ENCODE measurements at places on chromosomes 6 and 20. TPM values are rescaled to one million over a fixed set of nuclear protein-coding genes. Genes with fewer than 3 reads are reported as not detected.
A peak's percentile ranks its signal among the peaks of the same experiment; 100 is the strongest.

Gene HTR1B
- 0.57 TPM for total RNA-seq

DNA sequence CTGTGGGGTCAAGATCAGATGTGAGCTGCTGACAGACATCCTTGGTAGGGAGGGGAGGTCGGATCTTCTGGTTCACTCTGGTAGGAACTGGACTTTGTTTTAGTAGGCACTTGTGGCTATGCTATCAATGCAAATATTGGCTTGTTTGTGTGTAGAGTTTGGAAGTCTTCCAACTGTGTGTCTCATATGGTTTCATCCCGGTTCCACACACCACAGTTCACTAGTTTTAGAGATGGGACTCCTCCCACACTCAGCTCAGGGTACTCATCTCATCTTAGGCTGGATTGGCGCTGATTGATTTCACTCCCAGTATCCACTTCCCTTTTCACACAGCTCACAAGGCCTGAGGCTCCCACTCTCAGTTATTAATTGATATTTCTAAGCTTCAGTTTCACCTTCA is 161.3 kb downstream of the THBS2 start:
- H3K27ac ChIP-seq, result peak overlapping the region; percentile 64
- no peaks in the 10 kb centered on the region for H3K27me3 ChIP-seq
- no peak for DNase-seq
- peaks cover 62% of the 10 kb centered on the region for H3K4me1 ChIP-seq
- no peak overlapping the region for H3K4me3 ChIP-seq
- H3K36me3 ChIP-seq, result peaks cover 15% of the 10 kb centered on the region

Gene ABHD16B
- not detected for total RNA-seq

Gene STK38
- 65.1 TPM for total RNA-seq

GRCh38 chr20:56628015-56628872 is 862 bp upstream of the TFAP2C start:
- no peak overlapping the region for H3K27ac ChIP-seq
- peaks cover 23% of the 10 kb centered on the region for H3K27me3 ChIP-seq
- peaks cover 3% of the 10 kb centered on the region for H3K36me3 ChIP-seq
- peaks cover 35% of the 10 kb centered on the region for H3K4me1 ChIP-seq

Gene PPP1R3D
- total RNA-seq, result 6.0 TPM

GRCh38 chr6:105318660-105319059 is 84.2 kb downstream of the PREP start:
- H3K27me3 ChIP-seq, result no peaks in the 10 kb centered on the region
- no peak overlapping the region for H3K4me3 ChIP-seq
- peaks cover 21% of the 10 kb centered on the region for H3K4me1 ChIP-seq
- H3K27ac ChIP-seq, result peak overlapping the region; percentile 30

DNA sequence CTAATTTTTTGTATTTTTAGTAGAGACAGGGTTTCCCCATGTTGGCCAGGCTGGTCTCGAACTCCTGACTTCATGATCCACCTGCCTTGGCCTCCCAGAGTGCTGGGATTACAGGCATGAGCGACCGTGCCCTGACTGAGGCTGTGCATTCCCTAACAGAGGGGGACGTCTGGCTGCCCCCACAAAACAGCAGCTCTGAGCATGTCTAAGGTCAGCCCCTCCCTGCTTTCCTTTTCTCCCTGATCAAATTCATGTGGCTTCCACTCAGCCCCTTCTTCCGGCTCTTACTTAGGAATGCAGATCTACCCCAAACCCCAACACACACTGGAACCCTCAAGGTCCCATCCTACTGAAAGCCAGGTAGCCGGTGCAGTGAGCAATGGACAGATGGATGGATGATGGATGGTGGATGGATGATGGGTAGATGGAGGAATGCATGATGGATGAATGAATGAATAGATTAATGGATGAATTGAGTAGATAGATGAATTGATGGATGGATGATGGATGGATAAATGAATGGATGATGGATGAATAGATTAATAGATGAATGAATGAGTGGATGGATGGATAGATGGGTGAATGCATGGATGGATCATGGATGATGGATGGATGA is 91.5 kb upstream of the BHLHE23 start:
- H3K4me1 ChIP-seq, result peaks cover 7% of the 10 kb centered on the region
- H3K36me3 ChIP-seq, result no peaks in the 10 kb centered on the region
- DNase-seq, result no peak
- peaks cover 23% of the 10 kb centered on the region for H3K27me3 ChIP-seq
- no peak overlapping the region for H3K4me3 ChIP-seq

- no peaks in the 10 kb centered on the region for H3K27me3 ChIP-seq
- no peaks in the 10 kb centered on the region for H3K4me1 ChIP-seq
- no peak overlapping the region for H3K27ac ChIP-seq
These were observed 12.9 kb downstream of the ZNF335 start for GRCh38 chr20:45959126-45959525.

DNA sequence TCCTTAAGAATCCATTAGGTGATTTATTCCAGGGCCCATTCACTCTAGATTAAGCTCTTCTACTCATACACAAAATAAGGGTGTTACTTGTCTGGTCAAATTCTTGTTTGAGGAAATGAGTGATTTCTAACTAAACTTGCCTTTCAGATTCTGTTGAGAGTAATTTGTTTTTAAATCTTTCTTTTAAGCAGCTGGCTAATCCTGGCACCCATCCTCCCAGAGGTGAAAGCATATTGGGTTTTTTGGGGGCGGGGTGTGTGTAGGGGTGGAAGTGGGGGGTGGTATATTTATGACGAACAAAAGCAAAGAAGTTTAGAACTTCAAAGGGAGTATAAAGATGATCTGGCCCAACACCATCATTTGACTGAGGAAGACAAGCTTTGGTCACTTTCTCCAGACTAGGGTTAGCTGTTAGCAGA is 94.7 kb downstream of the RTN4IP1 start:
- peaks cover 15% of the 10 kb centered on the region for H3K4me1 ChIP-seq
- no peaks in the 10 kb centered on the region for H3K27me3 ChIP-seq
- no peak for DNase-seq
- no peak overlapping the region for H3K4me3 ChIP-seq
- no peak overlapping the region for H3K27ac ChIP-seq
- peaks cover 3% of the 10 kb centered on the region for H3K36me3 ChIP-seq

GRCh38 chr6:18147616-18148015 is 7.3 kb downstream of the TPMT start:
- no peak overlapping the region for H3K4me3 ChIP-seq
- peaks cover 7% of the 10 kb centered on the region for H3K4me1 ChIP-seq
- H3K27me3 ChIP-seq, result no peaks in the 10 kb centered on the region
- H3K36me3 ChIP-seq, result peaks cover under 1% of the 10 kb centered on the region
- no peak for DNase-seq
- no peak overlapping the region for H3K27ac ChIP-seq

GRCh38 chr20:6269168-6269873 is 146.5 kb upstream of the FERMT1 start:
- H3K27ac ChIP-seq, result no peak overlapping the region
- H3K4me3 ChIP-seq, result no peak overlapping the region
- peaks cover 14% of the 10 kb centered on the region for H3K4me1 ChIP-seq
- H3K27me3 ChIP-seq, result peaks cover 21% of the 10 kb centered on the region
- no peak for DNase-seq

Gene PACSIN1
- total RNA-seq, result not detected

Gene EIF6
- 117 TPM for total RNA-seq

DNA sequence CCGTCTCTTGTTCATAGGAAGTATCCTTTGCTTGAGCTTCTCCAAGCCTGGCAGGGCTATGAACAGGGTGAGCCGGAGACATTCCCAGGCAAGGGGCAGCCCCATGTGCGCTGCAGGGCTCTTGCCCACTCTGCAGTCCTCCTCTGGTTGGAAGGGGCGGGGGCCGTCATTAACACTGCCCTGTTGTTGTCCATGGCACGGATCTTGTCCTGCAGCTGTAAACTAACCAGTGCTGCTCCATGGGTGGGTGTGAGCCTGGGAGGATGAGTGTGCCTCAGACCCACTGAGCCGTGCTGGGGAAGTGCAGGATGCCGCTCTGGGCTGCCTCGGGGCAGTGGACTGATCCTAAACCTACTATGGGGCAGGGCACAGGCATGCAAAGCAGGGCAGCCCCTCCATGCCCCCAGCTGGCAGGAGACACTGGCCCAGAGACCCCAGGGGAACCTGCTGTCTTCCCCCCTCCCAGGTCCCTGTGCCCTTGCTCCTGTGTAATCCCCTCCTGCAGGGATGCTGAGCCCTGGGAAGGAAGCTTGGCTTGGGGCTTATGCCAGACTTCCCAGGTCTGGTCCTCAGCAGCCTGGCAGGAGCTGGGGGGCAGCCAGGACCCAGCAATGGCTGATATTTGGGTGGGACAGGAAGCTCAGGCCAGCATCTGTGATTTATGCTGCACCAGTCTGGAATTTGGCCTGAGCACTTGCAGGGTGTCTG is 8.5 kb downstream of the EBF4 start:
- peak; percentile 86 for DNase-seq
- H3K27me3 ChIP-seq, result peaks cover 38% of the 10 kb centered on the region
- no peak overlapping the region for H3K27ac ChIP-seq
- peaks cover 5% of the 10 kb centered on the region for H3K36me3 ChIP-seq
- H3K4me1 ChIP-seq, result no peaks in the 10 kb centered on the region
- no peak overlapping the region for H3K4me3 ChIP-seq

GRCh38 chr6:113830140-113830539 is 27.0 kb upstream of the MARCKS start:
- peaks cover 23% of the 10 kb centered on the region for H3K4me1 ChIP-seq
- no peaks in the 10 kb centered on the region for H3K27me3 ChIP-seq
- DNase-seq, result no peak
- H3K36me3 ChIP-seq, result no peaks in the 10 kb centered on the region

DNA sequence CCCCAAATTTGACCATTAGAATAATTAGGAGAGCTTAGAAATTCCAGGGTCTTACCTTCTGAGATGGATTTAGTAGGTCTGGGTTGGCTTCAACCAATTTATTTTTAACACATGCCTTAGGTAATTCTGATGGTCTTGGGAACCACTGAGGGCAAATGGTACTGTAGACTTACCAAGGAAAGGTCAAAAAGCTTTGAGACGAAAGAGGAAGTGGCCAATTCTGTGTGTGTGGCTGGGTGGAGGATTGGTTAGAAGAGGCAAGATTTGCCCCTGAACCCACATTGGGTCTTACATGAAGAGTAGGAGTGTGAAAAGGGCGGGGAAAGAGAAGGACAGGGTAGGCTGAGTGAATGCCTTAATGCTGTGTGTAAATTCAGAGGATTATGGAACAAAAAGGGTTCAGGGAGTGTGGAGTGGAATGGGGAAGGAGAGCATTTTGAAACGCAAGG is 2.7 kb downstream of the ITCH start:
- peak overlapping the region; percentile 97 for H3K4me3 ChIP-seq
- DNase-seq, result no peak
- H3K36me3 ChIP-seq, result peaks cover 32% of the 10 kb centered on the region
- peaks cover 54% of the 10 kb centered on the region for H3K4me1 ChIP-seq
- H3K27ac ChIP-seq, result peak overlapping the region; percentile 99

GRCh38 chr20:33777816-33778215 is 33.3 kb upstream of the CHMP4B start:
- no peak overlapping the region for H3K27ac ChIP-seq
- H3K27me3 ChIP-seq, result no peaks in the 10 kb centered on the region
- DNase-seq, result no peak
- no peaks in the 10 kb centered on the region for H3K4me1 ChIP-seq
- no peak overlapping the region for H3K4me3 ChIP-seq

DNA sequence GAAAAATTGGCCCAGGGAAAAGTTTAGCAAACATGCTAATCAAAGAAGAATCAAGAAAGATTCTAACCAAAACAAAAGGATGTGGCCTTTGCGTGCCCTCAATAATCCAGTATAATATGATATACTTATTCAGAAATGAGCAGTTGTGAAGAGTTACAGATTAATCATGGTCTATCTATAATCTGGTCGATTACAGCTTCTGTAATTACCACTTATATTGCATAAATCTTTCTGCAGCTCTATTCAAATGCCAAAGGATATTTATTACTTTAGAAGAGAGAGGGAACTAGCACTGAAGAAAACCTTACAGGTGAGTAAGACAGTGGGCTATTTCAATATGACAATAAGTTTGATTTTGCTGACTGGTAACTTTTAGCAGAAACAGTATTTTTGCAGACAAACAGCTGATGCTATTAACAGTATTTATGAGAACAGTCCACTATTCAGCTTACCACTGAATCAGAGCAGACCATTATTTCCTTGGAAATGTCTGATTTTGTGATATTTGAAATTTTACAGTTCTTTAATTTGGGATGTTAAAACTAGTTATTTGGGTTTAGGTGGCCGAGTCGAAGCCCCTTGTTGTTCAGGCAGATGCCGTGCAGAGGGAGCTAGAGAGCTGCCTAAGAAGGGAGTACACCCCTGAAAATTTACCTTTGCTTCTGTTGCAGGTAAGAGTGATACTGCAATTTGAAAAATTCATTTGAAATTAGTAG is 92.2 kb downstream of the CEP57L1 start:
- peaks cover 29% of the 10 kb centered on the region for H3K27me3 ChIP-seq
- no peak for DNase-seq
- no peak overlapping the region for H3K27ac ChIP-seq
- H3K4me3 ChIP-seq, result no peak overlapping the region
- H3K36me3 ChIP-seq, result peaks cover 1% of the 10 kb centered on the region

DNA sequence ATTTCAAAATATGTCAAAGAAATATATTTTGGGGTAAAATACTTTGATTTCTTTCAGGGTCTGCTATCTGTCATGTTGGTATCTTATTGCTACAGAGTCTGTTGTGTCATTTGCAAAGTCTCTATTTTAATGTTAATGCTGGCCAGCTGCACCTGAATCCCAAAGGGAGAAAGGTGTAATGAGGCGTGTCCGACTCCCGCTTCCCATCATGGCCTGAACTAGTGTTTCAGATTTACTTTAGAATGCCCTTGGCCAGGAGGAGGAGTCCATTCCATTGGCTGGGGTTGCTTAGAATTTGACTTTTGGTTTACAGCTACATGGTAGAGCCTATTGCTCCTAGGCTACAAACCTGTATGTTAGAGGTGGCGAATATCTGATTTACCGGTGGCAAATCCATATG is 69.3 kb downstream of the FAM50B start:
- no peaks in the 10 kb centered on the region for H3K36me3 ChIP-seq
- H3K4me3 ChIP-seq, result no peak overlapping the region
- H3K27me3 ChIP-seq, result no peaks in the 10 kb centered on the region
- peaks cover 39% of the 10 kb centered on the region for H3K4me1 ChIP-seq
- no peak for DNase-seq
- H3K27ac ChIP-seq, result no peak overlapping the region

Gene TCP11
- total RNA-seq, result not detected

GRCh38 chr6:169044381-169045230 is 209.0 kb downstream of the THBS2 start:
- no peak for DNase-seq
- H3K4me1 ChIP-seq, result peaks cover 48% of the 10 kb centered on the region
- H3K4me3 ChIP-seq, result no peak overlapping the region
- H3K36me3 ChIP-seq, result peaks cover 7% of the 10 kb centered on the region
- H3K27ac ChIP-seq, result peak overlapping the region; percentile 51

Data from chondrocyte (in vitro differentiated cells).